ENCODE measurements at places on chromosomes 6 and 20.
A peak's percentile ranks its signal among the peaks of the same experiment; 100 is the strongest.

DNA sequence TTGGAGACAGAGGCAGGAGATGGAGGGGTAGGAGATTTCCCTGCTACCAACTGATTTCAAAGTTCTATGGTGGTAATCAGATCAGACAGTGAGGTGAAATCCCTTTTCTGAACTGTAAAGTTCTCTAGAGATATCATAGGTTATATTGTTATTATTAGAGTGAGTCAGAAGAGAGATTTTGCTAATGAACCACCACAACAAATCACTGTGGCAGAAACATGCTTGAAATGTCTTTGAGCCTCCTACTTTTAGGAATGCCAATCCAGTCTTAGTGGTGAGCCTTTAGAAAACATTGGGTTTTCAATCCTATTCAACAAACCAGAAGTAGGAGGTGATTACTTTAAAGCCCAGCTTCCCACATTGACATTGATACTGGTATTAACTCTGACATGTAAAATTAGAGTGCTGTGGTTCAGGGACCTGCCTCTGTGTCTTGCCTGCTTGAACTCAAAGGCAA, 136.7 kb upstream of the CNR1 start:
- DNase-seq: no peak

GRCh38 chr6:338815-339262, 46.6 kb downstream of the DUSP22 start:
- no peak for DNase-seq

DNA sequence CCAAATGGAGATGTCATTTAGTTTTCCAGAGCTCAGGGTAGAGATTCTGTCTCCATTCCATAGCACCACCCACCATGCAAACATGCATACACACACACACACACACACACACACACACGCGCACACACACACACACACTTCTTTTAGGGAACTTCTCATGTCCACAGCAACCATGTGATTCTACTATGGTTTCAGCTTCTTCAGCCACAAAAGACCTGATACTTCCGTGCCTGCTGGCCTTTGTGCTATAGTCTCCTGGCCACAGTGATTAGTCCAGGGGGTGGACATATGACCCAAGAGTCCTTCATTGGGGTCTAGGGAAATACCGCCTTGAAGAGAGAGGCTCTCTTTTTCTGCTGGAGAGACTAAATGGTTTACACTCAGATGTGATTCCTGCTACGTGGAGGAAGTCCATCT, 53.5 kb downstream of the CARMIL1 start:
- DNase-seq: no peak

DNA sequence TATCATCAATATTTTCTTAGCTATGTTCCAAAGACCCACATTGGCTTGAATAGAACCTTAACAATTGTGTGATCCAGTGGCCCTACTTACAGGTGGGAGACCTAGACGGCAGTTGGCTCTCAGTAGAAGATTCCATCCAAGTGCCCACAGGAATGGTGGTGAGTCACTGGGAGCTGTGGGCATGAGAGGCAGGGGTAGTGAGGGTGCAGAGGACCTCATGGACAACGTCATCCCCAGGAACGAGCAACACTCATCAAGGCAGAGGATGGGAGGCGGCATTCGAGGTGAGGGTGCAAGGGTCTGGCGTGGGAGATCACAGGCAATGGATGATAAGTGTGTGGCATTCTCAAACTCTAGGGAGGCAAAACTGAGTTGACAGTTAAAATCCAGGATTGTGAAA, 17.5 kb upstream of the SPO11 start:
- DNase-seq: no peak

DNA sequence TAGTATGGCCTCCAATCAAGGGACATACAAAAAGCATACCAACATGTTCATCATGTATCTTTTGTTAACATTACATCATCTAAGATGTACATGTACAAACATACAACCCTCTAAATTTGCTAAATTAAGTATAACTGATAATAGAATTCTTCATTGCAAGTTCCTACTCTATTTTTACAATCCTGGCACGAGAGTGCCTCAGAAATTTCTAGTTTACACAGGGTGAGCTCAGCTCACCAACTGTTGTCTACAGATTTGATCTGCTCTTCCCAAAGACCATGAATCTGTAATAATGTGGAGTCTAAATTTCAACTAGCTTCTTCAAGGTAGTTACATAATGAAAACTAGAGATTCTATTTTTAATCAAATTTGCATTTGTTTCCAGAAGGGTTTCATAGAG, 179.7 kb downstream of the HIVEP2 start:
- DNase-seq: no peak

- DNase-seq: peak; percentile 76
Measured at GRCh38 chr20:44217342-44218092, 6.9 kb upstream of the OSER1 start.

GRCh38 chr6:37783025-37783855, 36.3 kb upstream of the ZFAND3 start:
- no peak for DNase-seq

DNA sequence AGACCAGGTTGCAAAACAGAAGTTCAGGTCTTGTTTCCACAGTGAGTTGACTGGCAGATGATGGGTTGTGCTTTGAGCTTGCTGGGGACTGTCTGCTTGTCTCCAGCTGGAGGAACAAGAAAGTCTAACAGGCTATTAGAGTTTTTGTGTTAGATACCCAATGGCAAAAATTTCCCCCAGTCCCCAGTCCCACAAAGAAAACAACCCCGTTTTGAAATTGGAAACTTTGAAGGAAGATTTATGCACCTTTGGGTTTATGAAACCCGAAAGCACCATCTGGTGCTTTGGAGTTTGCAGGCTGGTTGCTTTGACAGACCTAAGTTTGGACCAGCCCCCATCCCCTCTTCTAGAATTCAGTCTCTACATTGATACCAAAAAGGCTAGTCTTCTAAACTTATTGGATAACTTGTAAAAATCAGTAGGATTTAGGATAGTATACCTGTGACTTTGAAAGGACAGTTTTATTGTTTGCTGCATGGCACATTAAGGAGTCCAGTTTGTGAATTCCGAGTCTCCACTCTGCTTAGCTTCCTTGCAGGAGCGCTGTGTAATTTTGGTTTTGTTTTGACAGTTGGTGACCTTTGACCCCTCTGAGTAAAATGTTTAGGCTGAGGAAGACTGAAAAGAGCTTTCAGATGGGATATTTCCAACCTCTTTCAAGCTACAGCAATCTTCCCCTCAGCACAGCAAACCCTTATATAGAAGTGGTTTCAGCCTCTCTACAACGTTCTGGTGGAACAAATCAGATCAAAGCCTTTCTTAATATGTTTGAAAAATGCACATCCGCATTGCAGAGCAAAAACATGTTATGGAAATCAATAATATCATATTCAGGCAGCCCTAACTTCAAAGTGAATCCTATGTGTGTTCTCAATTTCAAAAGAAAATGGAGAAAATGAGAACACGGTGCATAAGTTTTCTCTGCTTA, 25.5 kb upstream of the PRL start:
- no peak for DNase-seq

GRCh38 chr6:10407674-10408054, 7.2 kb downstream of the TFAP2A start:
- DNase-seq: no peak

- DNase-seq: peak; percentile 22
Measured at GRCh38 chr6:79646006-79646405, 14.9 kb downstream of the SH3BGRL2 start.

- no peak for DNase-seq
Measured at GRCh38 chr6:169746556-169746955, 4.8 kb downstream of the DYNLT2 start.

GRCh38 chr6:40349123-40349900, 237.9 kb downstream of the LRFN2 start:
- no peak for DNase-seq

GRCh38 chr6:129440691-129441090, 269.3 kb downstream of the ARHGAP18 start:
- no peak for DNase-seq

DNA sequence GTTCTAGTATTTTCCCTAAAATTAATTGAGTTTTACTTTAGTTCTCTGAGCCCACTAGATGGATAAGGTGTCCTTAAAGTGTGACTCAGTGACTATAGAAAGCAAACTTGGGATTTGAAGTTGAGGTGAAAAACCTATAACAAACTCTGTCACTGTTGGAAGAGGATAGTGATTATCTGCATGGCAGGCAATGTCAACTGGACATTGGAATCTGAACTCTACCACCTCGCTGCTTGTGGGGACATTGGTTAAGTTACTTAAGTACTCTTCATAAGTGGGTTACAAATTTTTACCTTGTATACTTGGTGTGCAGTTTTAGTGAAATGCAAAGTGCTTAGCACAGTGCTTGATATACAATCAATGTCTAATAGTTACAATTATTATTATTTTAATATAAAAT, 87.9 kb upstream of the B3GAT2 start:
- DNase-seq: no peak

DNA sequence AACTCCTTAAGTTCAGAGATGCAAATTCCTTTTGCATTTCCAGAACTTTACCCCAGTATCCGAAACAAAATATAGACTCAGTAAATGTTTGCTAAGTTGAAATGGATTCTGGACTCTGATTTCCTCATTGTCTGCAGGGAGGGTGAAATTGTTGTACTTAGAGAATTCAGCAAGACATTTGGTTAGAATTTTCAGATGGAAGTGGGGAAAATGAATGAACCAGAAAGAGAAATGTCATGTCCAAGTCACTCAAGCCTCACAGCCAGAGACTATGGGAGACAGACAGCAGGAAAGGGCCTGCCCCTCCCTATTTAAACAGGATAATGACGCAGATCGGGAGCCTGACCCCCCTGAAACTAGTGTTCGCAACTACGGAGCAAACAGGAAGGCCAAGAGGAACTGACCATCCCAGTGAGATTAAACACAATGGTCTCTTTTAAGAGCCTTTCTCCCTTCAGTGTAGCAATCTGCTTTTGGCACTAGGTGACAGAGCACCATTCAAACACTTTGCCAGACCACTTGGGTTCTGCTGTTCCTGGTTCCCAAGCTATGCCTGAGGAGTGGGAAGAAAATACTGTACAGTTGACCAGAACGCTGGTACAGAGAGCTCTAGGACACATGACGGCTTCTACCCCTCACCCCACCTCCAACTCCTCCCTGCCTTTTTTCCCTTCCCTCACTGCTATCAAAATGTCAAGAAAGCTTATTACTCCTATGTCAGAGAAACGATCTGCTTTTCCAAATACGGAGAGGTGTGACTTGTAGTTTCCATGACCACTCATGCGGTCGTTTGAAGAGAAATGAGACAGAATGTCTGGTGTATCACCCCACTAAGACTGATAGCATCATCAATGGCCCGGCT, 13.7 kb downstream of the NEDD9 start:
- DNase-seq: no peak

DNA sequence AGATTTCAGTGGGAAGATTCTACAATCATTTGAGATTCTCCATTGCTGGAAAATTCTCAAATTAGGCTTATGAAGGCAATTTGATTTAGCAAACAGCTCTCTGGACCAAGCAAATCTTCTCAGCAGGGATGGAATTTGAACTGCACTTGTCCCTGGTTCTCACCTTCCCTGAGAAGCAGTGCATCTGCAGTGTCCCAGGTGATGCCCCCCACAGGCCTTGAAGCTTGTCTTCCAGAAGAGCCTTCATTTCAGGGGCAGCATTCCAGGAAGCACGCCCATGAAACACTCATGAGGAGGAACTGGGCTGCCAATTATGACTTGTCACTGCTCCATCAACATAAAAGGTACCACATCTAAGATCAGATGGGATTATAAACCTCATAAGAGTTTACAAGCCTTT, 82.8 kb upstream of the HDAC2 start:
- no peak for DNase-seq

DNA sequence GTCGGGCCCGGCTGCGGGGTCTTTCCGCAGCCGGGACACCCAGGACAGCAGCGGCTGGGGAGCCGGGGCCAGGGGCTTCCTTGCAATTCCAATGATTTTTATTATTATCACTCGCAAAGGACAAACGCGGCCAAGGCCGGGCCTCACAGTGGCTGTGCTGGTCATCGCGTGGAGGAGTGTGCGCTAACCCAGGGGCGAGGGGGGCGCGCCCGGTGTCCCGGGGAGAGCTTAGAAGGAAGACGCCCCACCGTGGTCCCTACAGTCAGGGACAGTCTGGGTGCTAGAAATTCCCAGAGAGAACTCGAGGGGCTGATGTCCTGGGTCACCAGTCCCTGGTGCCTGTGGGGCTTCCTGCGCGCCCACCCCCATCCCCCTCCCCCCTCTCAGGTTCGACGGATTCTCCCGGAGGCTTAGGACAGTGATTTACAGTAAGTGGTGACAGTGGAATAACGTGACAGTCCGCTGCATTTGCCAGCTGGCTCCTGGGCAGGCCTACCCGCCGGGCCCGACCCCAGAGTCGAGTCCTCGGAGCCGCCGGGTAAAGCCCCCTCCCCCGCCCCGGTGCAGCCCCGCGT, 9.5 kb downstream of the FOXC1 start:
- no peak for DNase-seq

- no peak for DNase-seq
Measured at GRCh38 chr6:15511248-15512125, 151.3 kb downstream of the DTNBP1 start.

- peak; percentile 10 for DNase-seq
Measured at GRCh38 chr6:109595998-109596397, 95.0 kb downstream of the AK9 start.

GRCh38 chr6:87334683-87335082, 5.6 kb upstream of the GJB7 start:
- no peak for DNase-seq

- DNase-seq: peak; percentile 4
Measured at GRCh38 chr20:19583532-19584175, 174.4 kb upstream of the RIN2 start.

DNA sequence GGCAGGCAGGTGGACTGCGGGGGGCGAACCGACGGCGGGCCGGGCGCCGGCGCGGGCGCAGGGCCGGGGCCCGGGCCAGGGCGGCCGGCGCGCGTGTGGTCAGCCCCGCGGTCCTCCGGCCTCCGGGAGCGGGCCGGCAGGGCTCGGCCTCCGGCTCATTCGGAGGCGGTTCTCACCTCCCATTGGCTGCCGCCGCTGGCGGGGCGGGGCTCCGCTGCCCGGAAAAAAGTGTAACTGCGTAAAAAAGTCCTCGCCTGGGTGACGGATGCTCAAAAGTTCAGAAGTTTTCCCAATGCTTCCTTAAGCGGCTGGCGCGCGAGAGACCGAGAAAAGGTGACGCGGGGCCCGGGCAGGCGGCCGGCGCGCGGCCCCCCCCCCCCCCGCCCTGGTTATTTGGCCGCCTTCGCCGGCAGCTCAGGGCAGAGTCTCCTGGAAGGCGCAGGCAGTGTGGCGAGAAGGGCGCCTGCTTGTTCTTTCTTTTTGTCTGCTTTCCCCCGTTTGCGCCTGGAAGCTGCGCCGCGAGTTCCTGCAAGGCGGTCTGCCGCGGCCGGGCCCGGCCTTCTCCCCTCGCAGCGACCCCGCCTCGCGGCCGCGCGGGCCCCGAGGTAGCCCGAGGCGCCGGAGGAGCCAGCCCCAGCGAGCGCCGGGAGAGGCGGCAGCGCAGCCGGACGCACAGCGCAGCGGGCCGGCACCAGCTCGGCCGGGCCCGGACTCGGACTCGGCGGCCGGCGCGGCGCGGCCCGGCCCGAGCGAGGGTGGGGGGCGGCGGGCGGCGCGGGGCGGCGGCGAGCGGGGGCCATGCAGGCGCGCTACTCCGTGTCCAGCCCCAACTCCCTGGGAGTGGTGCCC, at the start of gene FOXC1:
Gene FOXC1 (plus strand): TSS at position 268 of the 849 bp plus-strand sequence. CDS start 531 bp downstream, at position 799.
- DNase-seq: peak; percentile 34
